Epithelial cell of proximal tubule (primary cell): ENCODE measurements at places on chromosomes 13 and 19. TPM values are rescaled to one million over a fixed set of nuclear protein-coding genes. Genes with fewer than 3 reads are reported as not detected.

PSG6 gene
- total RNA-seq = not detected in 2 replicates

PSG11 gene
- total RNA-seq = not detected in 2 replicates

ZNF628 gene
- total RNA-seq = 4.2 and 6.2 TPM in 2 replicates

ANKRD24 gene
- not detected in 2 replicates for total RNA-seq

TNFRSF19 gene
- 7.3 and 8.4 TPM in 2 replicates for total RNA-seq

S1PR4 gene
- not detected in 2 replicates for total RNA-seq

SIGLEC5 gene
- total RNA-seq = not detected in 2 replicates

ATG4D gene
- 31.4 and 35.9 TPM in 2 replicates for total RNA-seq

NR1H2 gene
- 56.4 and 67.5 TPM in 2 replicates for total RNA-seq
